ENCODE measurements at places on chromosomes 1 and 21.

- peak; percentile 76 for DNase-seq
These were observed at the start of gene TUT4 for GRCh38 chr1:52552505-52553361. Gene TUT4, minus strand, starts transcription at chr1:52553092. Its CDS starts 26,812 bp downstream, at chr1:52526280.

DNA sequence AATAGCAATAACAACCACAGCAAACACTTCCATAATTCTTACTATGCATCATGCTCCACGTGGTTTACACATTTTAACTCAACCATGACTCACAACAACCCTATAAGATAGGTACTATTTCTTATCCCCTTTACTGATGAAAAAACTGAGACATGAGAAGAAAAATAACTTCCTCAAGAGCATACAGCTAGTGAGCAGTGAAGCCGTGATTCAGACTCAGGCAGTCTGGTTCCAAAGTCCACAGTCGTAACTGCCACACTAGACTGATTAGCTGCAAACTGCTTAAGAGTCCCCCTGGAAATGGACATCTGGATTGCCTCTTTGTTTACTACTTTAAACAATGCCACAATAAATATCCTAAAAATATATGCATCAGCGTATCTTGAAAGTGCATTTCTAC lies 55.7 kb downstream of the PLD5 start:
- DNase-seq: no peak

DNA sequence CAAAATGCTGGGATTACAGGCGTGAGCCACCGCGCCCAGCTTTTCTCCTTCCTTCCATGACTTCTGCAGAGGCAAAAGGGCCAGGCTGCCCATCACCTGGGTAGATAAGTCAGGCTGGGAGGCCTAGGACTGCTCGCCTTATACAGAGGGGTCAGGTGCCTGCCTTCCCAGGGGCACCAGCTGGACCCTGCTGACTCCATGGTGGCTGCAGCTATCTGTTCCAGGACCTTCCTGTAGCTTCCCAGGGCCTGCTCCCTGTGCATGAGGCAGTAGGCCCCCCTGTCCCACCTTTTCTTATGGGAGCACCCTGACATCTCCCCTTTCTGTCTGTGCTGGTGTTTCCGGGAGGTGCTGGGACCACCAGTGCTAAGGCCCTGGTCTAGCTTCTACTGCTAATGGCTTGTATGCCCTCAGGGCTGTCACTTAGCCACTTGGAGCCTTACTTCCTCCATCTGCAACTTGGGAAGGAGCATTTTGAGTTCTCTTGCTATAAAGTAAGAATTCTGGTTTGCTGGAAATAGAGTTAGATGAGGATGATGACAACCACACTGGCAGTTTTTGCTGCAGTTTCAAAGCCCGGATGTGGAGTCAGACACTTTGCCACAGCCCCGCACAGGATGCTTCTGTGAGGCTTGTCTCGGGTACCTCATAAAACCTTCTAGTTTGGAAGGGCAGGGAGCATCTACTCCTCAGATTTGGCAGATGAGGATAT lies 14.4 kb downstream of the SOX13 start:
- DNase-seq: no peak

- no peak for DNase-seq
These were observed 40.3 kb downstream of the KIF1B start for GRCh38 chr1:10250663-10251062.

DNA sequence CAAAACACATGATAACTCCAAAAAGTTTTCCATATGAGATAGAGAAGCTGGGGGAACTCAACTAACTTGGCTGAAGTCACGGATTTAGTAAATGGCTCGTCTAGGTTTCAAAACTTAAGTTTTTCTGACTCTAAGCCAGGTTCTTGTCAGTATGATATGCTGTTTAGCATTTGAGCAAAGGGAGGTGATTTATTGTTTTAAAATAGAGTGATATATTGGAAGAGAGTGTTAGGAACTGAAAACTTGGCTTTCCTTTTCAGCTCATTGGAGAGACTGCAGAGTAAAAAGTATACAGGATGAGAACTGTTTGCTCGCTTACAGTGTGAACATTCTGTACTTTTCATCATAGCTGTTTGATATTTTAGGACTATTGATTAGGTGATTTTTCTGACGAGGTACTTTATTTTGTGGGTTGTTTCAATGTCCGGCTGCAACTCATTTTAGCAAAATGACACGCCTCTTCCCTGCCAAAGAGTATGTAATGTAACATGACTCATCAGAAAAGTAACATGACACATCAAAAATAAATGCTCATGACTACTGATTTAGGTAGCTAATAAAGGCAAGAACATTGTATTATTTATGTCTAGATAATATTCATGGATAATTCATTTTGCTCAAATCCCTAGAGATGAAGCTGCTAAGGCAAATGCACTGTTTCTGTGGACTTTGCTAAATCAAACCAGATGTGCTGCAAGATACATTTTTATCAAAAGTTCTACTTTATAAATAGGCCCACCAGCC lies 355.1 kb downstream of the GPATCH2 start:
- DNase-seq: no peak

DNA sequence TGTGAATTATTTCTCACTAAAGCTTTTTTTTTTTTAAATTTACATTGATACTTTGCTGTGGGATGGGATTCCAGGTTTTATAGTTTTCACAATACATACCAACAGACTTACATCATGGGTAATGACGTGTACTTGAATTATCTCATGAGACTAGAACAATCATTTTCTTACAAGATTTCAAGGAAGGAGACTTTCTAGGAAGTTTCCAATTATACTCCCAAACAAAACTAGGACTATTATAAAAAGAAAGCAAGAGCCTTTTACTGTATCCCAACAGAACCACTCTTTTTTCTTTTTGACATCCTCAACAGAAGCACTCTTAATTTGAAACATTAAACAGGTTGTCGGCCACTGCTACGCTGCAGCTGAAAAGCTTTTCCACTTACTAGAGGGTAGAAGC lies 48.7 kb downstream of the TESK2 start:
- DNase-seq: no peak

All from CD4-positive, alpha-beta T cell treated with Interleukin-2 at 100 ng/mL for 4 hours (primary cell).